MV-4-11 (cell line): ENCODE measurements at places on chromosomes 7 and 10.

GRCh38 chr7:22480523-22481075 is 19.4 kb downstream of the STEAP1B start:
- DNase-seq, result no peak

GRCh38 chr10:1736972-1737221 is 428 bp downstream of the ADARB2 start:
- DNase-seq, result no peak

- DNase-seq, result no peak
These were observed 736 bp downstream of the MINDY4 start for GRCh38 chr7:30771880-30772425.

GRCh38 chr10:24541239-24541753 is 182.4 kb downstream of the ARHGAP21 start:
- DNase-seq, result no peak

GRCh38 chr7:46220066-46220630 is 299.1 kb upstream of the IGFBP3 start:
- DNase-seq, result no peak

- peak; percentile 85 for DNase-seq
These were observed 394.5 kb downstream of the SEMA3D start for GRCh38 chr7:84792231-84792893.

DNA sequence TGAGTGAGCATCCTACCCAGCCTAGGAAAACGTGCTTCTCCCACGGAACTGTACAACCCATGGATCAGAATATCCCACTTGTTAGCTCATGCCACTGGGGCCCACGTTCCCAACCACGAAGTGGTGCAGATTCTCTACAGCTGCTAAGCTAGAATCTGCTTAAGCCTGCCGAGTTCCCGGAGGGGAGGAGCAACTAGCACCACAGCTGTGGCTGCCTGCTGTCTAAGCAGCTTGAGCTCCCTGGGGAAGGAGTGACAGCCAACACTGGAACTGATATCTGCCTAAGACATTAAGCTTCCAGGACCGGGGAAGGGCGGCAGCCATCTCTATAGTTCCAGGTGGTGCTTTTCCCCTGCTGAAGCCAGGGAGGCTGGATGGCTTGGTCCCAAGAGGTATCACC is 334.7 kb upstream of the CHRM2 start:
- DNase-seq, result no peak

DNA sequence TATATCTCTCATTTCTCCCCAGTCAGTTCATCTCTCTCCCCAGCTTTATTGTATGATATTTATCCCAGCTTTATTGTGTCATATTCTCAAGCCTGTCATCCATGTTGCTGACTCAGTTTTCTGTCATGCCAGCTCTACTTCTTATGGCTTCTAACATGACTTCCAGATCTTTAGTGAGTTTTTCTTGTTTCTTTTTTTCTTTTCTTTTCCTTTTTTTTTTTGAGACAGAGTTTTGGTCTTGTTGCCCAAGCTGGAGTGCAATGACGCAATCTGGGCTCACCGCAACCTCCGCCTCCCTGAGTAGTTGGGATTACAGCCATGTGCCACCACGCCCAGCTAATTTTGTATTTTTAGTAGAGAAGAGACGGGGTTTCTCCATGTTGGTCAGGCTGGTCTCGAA is 28.7 kb upstream of the CALU start:
- peak; percentile 77 for DNase-seq

- DNase-seq, result no peak
These were observed 124.9 kb downstream of the SND1 start for GRCh38 chr7:127776776-127777386.

- DNase-seq, result peak; percentile 61
These were observed 78.3 kb downstream of the LRRC17 start for GRCh38 chr7:102991077-102991539.

GRCh38 chr7:94649450-94649849 is 6.5 kb downstream of the SGCE start:
- DNase-seq, result peak; percentile 17

- DNase-seq, result no peak
These were observed 27.8 kb downstream of the CAV1 start for GRCh38 chr7:116552602-116553001.

DNA sequence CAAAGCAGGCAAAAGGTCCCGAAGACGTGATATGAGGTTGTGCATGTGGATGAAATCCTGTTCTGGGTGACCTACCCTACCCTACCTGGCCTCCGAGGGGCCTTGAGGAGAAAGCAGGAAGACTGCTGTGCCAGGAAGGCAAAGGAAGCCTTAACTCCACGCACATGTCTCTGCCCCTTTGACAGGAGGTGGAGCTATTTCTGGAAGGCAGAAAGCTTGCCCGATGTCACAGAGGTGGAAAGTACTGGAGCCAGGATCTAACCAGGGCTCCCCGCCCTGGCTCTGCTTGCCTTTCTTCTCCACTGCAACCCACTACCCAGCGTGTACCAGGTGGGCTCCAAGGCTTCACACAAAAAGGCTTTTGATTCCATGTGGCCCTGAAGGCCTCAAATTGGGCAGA is 66.4 kb upstream of the DDC start:
- no peak for DNase-seq
